ENCODE measurements at places on chromosomes 2 and 18. TPM values are rescaled to one million over a fixed set of nuclear protein-coding genes. Genes with fewer than 3 reads are reported as not detected.

Gene REG1B
- total RNA-seq: 2.3 TPM

Gene ZSWIM2
- total RNA-seq: not detected

Gene ACTG2
- 2.7 TPM for total RNA-seq

Gene TNFAIP6
- 0.11 TPM for total RNA-seq
